ENCODE measurements at places on chromosomes 12 and 14. TPM values are rescaled to one million over a fixed set of nuclear protein-coding genes. Genes with fewer than 3 reads are reported as not detected.

GRCh38 chr12:79643821-79644220, 46.9 kb downstream of the PAWR start:
- DNase-seq: no peak

DNA sequence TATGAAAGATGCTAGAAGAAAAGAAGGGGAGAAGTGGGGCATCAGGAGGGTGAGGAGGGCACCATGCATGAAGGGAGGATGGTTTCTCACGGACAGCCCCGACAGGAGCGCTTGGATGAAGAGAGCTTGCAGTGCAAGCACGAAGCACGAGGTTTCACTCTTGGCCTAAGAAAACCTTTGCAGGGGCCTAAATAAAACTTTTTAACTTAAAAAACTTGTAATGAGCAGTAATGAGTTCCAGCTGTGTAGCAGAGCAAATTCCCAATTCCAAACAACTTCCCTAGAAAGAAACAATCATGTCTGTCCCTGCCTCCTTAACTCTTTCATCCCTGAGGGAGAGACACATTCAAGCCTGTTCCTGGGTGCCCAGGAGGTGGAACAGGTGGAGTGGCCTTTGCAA, 119.5 kb downstream of the PAH start:
- DNase-seq: no peak

DNA sequence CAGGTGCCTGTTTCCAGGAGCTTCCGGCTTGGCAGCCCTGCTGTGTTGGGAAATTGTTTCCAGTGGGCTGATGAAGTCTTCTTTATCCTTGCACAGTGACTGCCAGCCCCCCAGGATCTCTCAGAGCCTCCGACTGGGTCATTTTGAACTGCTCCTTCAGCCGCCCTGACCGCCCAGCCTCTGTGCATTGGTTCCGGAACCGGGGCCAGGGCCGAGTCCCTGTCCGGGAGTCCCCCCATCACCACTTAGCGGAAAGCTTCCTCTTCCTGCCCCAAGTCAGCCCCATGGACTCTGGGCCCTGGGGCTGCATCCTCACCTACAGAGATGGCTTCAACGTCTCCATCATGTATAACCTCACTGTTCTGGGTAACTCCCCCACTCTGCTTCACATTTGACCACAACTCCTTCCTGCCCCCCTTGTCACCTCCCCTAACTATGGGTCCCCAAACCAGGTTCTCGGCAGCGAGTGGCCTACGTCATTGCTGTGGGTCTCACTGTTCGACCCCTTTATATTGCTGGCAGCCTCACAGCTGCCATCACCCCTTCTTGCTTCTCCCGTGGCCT, 2.3 kb downstream of the LAG3 start:
- peak; percentile 36 for DNase-seq

DNA sequence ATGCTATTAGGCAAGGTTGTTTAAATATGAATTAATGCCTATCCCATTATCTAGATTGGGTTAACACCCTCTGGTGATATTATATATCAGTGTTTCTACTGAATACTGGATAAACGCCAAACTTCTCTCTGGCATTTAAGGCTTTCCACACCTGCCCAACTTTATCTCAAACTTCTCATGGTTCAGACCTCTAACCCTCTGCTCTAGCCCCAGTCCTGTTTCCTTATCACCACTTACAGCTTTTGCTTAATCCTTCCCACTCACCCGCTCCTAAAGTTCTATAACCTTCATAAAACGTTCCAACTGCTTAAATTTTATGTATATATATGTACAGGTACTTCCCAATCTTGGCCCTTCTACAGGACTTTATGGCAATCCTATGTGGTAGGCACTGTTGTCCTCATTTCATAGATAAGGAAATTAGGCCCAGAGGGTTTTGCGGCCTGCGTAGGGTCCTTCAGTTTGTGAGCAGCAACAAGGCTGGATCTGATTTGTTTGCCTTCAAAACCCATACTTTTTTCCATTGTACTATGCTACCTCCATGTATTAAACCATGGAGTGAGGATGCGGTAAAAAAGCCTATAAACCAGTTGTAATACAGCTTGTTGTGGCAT, 1.2 kb downstream of the LPCAT3 start:
- no peak for DNase-seq

DNA sequence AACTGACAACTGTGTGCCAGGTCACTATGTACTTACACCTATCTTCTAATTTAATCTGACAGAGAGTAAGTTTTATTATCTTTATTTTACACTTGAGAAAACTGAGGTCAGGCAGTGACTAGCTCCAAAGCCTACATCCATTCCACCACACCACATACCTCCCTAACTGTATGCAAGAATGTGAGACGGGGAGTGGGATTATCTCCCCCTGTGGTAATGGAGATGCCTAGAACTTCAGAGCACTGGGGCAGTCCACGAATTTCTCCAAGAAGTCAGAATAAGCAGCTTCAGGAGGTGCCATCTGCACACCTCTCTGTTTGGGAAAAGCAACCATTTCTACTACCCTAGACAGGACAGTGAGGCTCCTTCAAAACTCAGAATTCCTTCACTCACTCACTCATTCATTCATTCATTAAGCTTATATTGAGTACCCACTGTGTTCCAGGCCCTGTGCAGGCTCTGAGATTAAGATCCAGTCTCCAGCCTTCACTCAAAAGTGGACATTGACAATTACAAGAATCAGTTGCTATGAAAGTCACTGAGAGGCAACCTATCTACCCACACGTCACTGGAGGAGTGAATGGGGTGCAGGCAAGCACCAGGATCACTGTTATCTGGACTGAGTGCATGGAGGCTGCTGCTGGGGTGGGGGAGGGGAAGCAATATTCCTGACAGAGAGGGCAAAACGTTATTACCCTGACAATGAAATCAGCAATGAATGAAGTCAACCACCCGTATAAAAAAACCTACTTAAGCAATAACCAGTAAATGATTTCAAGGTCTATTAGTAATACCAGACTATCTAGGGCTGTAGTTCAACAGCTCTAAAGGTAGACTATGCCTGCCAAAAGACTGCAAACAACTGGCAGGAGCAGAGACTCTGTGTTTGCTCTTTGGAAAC, 18.0 kb downstream of the SLC7A7 start:
- no peak for DNase-seq

DNA sequence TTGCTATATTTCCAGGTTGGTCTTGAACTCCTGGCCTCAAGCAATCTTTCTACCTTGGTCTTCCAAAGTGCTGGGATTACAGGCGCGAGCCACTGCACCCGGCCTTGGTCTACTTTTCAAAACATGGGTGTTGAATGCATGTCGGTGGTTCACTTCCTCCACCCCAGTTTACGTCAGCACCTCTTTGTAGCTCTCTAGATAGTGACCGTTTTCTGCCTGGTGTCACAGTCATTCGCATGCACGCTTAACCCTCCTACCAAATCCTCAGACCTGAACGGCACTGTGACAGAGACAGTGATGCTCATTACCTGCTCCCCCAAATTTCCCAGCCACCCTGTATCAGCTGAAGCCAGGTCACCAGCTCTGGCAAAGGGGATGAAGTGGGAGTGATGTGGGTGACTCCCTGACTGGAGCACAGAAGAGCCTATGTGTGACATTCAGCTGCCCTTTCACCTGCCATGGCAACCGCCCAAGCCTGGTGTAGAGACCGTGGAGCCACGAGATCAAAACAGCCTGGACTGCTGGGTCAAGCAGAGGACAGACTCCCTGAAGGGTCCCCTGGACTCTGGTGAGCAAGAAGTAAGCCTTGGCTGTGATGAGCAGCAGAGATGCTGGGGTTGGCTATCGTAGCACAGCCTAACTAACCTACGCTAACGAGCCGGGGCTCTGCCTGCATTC, 66.2 kb upstream of the GPR68 start:
- DNase-seq: peak; percentile 75

GRCh38 chr12:111529424-111530368, 69.4 kb downstream of the ATXN2 start:
- peak; percentile 78 for DNase-seq

DNA sequence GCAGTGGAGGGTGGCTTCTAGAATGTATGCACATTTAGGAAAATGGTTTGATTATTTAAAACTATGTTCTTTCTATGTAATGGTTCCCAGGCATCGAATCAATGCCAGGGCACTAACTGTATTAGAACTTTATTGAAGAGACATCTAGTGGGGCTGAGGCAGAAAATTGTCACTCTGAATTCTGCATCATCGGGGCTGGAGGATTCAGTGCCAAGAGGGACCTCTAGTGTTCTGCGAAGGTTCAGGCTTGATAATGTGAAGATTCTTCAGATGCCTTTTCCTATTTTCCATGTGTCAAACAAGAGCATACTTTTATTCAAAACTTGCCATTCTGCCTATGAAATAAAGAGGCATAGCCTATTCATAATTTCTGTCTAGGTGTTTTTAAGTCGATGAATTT, 146.3 kb downstream of the CAND1 start:
- no peak for DNase-seq

GRCh38 chr14:71597287-71597920, 334.8 kb upstream of the RGS6 start:
- DNase-seq: no peak

- no peak for DNase-seq
These were observed 43.0 kb downstream of the ITPR2 start for GRCh38 chr12:26789731-26790644.

DNA sequence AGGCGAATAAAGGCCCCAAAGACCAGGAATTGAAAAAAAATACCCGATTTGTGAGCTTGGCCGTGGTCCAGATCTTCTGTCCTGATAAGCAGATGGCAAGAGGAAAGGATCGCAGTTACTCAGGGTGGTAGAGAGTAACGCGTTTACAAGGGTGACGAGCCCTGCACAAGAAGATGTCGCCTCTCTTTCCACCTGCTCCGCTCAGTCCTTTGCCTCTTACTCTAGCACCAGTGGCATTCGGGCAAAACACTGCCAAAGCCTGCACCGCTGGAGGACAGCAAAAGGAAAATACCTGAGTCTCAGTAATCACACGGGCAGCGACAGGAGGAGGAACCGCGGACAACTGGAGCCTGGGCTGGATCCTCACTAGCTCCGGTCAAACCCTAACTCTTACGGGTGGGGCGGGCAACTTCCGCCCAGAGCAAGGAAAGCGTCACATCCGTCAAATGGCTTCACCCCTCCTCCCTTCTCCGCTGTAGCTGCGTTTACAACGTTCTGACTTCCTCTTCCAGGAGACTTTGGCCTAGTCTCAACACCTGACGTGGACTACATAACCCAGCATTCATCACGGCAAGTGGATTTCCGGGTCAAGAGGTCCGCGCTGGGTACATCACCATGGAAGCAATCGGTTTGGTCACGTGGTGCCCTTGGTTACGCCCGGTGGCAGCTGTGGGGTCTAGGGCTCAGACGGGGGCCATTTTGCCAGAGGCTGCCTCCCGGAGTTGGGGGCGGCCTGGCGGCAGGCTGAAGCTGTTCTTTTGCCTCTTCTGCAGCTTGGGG, at the start of the genes KLHL28 and TOGARAM1:
Gene KLHL28, minus strand, starts transcription at position 394 of the 780 bp plus-strand sequence. CDS start 16,019 bp downstream, outside the sequence.
Gene TOGARAM1, plus strand, starts transcription at position 637 of the 780 bp plus-strand sequence. CDS start 232 bp downstream, outside the sequence.
- DNase-seq: peak; percentile 97

GRCh38 chr14:104746934-104747481, 5.9 kb upstream of the SIVA1 start:
- DNase-seq: no peak

DNA sequence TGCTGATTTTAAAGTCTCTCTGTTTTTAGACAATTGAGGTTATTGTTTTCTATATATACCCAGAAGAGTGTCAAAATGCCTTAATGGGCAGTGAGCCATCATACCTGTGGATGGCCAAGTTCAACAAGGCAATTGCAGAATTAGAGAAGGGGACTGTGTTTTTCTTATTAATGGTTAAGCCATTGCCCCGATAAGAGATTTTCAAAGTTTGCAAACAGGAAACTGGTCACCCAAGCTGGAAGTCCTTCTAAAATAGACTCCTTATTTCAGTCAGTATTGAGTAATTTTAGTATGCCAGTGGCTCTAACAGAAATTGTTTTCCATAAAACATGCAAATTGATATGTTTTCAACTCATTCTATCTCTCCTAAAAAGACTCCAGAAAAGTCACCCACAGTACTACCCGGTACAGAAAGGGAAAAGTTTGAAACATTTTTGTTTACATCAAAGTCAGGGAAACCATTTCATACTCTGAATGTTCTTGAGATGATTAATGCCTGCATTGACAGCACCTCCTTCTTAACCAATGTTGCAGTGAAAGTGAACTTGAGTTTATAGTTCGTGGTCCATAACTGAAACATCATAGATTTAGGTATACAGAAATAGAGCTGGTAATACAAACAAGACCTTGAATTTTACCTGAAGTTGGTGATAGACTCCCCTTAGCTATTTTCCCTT, 191.1 kb downstream of the TMX1 start:
- DNase-seq: no peak

GRCh38 chr12:59191372-59191771, 271.1 kb upstream of the LRIG3 start:
- DNase-seq: no peak

DNA sequence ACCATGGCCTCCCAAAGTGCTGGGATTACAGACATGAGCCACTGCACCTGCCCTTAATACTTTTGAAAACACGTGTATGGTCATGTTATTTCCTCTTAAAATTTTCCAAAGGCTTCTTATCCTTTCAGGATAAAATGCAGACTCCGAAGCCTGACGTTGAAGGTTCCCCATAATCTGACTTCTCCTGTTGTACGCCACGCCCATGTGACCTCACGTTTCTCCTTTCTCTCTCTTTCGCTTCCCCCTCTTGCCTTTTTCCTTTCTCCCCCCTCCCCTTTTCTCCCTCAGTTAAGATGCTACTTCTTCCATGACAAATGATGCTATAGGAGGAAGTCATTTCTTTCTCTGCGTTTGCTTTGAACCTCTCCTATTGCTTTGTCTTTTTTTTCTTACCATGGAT, 266.0 kb downstream of the FBXL14 start:
- no peak for DNase-seq

- peak; percentile 39 for DNase-seq
These were observed 53.1 kb downstream of the SYNE3 start for GRCh38 chr14:95463171-95463901.

Gene TRIM9
- total RNA-seq: 0.40 TPM

Gene DCTN2
- 85.2 TPM for total RNA-seq

Gene CLEC14A
- total RNA-seq: not detected

Gene MSI1
- 1.5 TPM for total RNA-seq
